ENCODE measurements at places on chromosomes 12 and 14. TPM values are rescaled to one million over a fixed set of nuclear protein-coding genes. Genes with fewer than 3 reads are reported as not detected.

DNA sequence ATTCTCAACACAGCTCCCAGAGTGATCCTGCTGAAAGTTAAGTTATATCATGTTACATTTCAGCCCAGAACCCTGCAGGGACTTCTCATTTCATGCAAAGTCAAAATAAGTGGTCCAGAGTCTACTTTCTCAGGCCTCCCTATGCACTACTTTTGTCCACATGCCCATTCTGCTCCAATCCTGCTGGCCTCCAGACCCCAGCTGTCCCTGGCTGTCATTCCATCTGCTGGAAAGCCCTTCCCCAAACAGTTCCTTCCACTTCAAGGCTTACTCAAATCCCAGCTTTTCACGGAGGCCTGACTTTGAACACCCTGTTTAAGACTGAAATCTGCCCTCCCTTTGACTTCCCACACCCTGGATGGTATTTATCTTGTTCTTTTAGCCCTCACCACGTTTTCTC lies 109.8 kb upstream of the DNM1L start:
- no peak for DNase-seq

DNA sequence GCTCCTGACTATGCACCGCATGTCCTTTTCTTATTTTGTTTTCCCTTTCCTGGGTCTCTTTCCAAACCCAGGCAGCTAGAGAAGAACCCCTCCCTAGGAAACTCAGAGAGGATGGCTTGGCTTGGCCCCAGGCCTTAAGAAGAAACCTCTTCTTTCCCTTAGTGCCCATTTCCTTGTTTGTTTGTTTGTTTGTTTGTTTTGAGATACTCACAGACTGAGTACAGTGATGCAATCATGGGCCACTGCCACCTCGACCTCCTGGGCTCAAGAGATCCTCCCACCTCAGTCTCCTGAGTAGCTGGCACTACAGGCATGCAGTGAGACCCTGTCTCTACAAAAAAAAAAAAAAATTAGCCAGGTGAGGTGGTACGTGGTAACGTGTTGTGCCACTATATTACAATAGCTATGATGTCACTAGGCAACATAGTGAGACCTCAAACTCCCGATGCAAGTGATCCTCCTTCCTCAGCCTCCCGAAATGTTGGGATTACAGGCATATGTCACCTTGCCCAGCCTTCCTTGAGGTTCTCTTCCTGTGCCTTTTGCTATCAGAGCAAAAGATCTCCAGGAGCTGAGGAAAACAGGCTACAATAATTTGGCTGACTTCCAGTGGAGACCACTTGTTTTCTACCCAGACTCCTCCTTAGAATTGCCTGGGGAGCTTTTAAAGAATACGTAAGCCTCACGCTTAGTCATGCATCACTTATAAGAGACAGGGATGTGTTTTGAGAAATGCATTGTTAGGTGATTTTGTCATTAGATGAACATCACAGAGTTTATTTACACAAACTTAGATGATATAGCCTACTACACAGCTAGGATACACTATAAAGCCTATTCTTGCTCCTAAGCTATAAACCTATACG lies 34.5 kb upstream of the LGALS3 start:
- no peak for DNase-seq

GRCh38 chr12:100127766-100128511 lies 14.7 kb downstream of the BLTP3B start:
- DNase-seq: no peak

The GAS2L3 gene
- 6.0 TPM for total RNA-seq

DNA sequence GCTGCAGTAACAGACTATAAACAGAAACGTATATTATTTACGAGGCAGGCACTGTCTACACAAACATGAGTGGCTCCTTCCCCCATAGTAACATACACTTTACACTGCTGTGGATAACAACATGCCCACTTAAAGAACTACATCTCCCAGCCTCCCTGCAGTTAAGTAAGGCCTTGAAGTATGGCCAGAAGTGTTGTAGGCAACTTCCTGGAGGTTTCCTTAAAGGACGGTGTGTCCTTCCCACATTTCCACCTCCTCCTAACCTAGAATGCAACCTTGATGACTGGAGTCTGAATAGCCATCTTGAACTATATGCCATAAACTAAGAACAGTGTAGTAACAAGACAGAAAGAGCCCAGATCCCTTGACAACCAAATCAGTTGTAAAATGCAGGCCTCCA lies 20.3 kb downstream of the MED13L start:
- DNase-seq: no peak

DNA sequence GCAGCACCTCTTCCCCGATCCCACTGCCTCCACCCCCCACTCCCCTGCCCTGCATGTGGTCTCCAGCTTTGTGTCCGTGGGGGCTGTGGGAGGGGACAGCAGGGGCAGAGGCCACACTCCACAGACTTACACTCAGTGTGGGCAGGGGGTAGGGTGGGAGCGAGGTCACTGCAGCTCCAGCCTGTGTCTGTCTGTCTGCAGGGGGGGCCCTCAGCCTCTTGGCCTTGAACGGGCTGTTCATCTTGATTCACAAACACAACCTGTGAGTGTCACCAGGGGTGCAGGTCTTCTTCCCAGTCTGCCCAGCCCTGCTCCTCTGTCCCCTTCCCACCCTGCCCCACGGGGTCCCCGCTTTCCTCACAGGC lies 6.5 kb downstream of the NOC4L start:
- no peak for DNase-seq

DNA sequence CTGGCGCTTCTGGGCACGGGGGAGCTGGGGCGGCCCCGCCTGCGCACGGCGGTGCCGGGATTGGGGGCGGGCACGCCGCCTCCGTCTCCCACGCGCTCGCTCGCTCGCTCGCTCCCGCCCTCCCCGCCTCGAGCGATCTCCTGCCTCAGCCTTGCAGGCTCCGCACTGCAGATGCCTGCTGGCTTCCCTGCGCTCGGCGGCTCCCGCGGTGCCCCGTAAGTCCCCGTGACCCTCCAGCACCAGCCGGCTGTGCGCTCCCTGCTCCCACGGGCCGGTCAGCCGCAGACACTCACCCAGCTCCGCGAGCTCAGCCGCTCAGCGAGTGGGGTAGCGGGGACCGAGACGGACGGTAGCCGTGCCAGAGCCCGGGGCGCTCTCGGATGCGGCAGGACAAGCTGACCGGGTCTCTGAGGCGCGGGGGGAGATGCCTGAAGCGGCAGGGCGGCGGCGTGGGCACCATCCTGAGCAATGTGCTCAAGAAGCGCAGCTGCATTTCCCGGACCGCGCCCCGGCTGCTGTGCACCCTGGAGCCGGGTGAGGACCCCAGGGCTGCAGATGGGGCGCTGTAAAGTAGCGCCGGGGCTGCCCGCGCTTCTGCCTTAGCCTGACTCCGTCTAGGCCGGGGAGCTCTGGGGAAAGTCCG lies at the start of gene TBC1D30:
TBC1D30 (plus strand) TSS at position 148 of the 643 bp plus-strand sequence; CDS start at position 381, 233 bp downstream.
- no peak for DNase-seq

The STAC3 gene
- 3.0 TPM for total RNA-seq

The NEDD1 gene
- 14.0 TPM for total RNA-seq

The HCAR3 gene
- total RNA-seq: 12.3 TPM

DNA sequence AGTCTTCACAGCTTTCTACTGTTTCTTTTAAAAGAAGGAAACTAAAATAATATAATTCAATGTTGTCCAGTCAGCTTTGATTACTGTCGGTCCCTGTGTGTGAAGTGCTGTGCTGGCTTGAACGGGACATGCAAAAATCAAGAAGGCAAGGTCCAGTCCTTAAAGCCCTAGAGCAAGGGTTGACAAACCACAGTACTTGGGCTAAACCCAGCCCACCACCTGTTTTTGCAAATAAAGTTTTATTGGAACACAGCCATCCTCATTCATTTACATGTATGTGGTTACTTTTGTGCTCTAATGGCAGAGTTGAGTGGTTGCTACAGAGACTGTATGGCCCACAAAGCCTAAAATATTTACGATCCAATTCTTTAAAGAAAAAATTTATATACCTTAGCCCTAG lies 41.2 kb upstream of the TCL1B start:
- DNase-seq: no peak

- no peak for DNase-seq
Measured at GRCh38 chr12:10113075-10113474, 14.3 kb upstream of the CLEC1A start.

GRCh38 chr12:86186449-86186848 lies 69.7 kb downstream of the MGAT4C start:
- DNase-seq: no peak

- DNase-seq: no peak
Measured at GRCh38 chr14:75822522-75823141, 159.2 kb downstream of the TGFB3 start.

DNA sequence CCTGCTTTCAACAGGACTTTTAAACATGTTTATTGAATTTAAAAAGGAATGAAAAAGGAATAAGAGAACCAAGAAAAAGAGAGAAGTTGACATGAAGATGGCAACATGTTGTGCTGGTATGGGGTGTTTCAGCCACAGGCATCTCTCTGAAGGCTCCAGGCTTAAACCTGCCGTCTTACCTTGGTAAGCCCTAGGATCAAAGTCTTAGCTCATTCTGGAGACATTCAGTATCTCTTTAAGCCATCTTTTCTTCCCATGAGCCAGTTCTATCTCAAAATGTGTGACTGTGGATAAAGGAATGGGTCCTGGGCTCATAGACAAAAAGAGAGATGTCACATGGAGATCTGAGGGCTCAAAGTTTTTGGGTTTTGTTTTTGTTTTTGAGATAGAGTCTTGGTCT lies 1.6 kb upstream of the TFCP2 start:
- DNase-seq: no peak
